Stimulated activated CD4-positive, alpha-beta T cell treated with anti-CD3 and anti-CD28 coated beads, Interleukin-15, amount 100 ng/mL, for 1 hour (primary cell): ENCODE measurements at places on chromosomes 2 and 18.

DNA sequence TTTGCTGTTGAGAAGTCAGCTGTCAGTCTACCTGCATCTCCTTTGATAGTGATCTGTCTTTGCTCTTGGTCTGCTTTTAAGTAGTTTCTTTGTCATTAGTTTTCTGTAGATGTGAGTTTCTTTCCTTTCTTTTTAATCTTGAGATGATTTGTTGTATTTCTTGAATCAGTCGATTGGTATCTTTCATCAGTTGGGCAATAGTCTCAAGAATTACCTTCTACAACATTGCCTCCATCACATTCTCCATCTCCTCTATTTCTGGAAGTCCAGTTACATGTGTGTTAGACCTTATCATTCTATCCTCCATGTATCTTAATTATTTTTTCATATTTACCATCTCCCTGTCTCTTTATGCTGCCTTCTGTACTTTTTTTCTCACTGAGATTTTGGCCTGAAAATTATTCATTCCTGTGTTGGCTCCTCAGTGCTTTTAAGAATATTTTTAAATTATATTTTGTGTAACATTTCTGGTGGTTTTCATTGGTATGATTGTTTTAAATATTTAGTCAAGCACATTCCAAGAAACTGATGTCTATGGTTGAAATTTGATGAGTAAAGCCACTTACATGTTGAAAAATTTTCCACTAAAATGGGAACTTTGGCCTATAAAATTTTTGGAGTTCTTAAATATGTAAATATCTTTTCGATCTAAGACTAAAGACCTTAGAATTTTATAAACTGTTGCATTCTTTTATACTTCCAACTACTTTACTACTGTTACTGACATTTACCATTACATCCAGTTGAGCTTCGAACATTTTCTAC, 239.5 kb upstream of the MGAT5 start:
- no peak for DNase-seq

- no peak for DNase-seq
These were observed 101.5 kb downstream of the GALNT1 start for GRCh38 chr18:35683021-35683420.

DNA sequence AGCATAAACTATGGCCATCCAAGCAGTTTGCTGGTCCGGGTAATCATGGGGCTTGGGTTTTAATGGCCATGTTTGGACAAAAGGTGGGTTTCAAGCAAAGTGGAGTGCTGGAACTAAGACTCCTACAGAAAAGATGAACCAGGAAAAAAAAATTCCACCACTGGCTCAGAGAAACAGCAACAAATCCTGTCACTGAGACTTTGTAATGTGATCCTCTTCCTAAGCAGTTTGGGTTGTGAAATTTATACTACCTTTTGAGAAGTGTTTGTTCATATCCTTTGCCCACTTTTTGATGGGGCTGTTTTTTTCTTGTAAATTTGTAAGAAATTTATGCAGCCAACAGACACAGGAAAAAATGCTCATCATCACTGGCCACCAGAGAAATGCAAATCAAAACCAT, 40.2 kb downstream of the MRPL33 start:
- DNase-seq = no peak

- DNase-seq = no peak
These were observed 22.1 kb upstream of the ALKAL2 start for GRCh38 chr2:309954-310510.

DNA sequence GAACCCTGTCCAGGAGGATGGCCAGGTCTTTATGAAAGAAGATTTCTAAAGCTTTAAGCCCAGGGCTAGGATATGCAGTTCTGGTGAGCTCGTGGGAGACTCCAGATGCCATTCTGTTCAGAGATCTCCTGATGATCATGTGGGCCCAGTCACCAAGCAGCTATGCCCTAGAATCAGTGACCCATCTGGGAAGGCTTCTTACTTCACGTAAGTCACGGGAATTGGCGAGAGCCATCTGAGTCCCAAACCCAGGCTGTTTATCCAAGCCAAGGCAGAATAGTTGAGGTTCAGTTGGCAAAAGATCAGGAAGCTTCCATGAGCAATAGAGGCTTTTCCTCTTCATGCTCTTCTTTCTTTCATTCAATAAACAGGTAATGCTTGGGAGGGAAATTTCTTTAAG, 23.9 kb downstream of the ANTXR1 start:
- no peak for DNase-seq

DNA sequence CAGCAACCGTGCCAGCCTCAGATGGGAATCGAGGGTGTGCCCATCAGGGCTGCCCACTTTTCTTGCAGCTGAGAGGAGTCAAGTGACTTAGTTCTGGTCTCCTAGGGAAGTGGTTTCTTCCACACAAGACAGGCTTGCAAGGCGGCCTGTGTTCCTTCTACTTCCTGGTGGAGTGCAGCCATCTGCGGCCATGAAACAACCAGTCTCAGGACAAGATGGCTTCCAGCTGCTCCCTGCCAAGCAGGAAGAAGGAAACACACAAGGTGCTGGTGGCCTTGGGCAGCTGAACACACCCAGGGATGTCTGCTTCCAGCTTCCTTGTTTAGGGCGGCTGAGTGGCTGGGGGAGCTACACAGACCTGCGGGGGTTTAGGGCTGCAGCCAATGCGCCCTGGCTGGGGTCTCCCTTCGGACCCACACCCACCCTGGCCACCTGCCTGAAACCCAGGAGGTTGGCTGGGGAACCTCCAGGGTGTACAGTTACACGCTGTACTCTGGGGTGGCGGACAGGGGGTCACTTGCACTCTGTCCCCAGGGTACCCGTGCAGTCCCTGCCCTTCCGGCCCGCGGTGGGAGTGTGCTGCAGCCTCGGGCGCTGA, 34.7 kb downstream of the PTPN18 start:
- DNase-seq = no peak

DNA sequence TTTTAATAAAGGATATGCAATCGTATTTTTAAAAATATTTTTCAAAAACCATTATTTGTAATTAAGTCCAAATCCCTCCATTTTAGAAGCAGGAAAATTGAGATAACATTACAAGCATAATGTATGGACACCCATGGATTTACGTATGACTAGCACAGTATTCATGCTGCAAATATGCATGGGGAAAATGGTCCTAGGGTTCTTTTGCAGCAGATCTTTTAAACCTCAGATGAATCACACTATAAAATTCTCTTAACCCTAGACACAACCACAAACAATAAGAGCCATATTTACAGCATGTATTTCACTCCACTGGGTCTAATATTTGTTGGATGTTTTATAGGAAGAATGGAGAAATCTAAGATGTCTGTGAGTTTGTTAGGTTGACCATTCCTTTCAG, 453.4 kb downstream of the TGIF1 start:
- DNase-seq = no peak

- DNase-seq = no peak
These were observed 178.2 kb downstream of the TDRD15 start for GRCh38 chr2:21301871-21302455.

- DNase-seq = no peak
These were observed 47.5 kb upstream of the SPATS2L start for GRCh38 chr2:200258881-200259576.

DNA sequence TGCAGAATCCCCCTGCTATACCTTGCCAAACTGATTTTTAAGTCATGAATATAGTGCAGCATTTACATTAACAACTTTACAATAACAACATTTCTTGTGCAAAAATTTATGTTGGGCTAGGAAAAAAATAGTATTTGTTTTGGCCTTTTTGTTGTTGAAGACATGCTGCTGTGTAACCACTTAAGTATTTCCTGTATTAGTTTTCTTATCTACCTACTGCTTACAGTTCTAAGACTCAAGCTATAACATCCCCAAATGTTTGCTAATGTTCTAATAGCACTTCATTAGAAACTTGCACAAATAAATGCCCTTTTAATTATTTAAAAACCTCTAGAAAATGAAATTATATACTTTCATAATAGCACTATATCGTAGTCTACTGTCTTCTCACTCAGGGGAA, 154.3 kb upstream of the DOCK10 start:
- DNase-seq = no peak

GRCh38 chr2:207512356-207512755, 17.4 kb upstream of the CREB1 start:
- no peak for DNase-seq

- DNase-seq = no peak
These were observed 243.6 kb downstream of the GPD2 start for GRCh38 chr2:156679820-156680219.

DNA sequence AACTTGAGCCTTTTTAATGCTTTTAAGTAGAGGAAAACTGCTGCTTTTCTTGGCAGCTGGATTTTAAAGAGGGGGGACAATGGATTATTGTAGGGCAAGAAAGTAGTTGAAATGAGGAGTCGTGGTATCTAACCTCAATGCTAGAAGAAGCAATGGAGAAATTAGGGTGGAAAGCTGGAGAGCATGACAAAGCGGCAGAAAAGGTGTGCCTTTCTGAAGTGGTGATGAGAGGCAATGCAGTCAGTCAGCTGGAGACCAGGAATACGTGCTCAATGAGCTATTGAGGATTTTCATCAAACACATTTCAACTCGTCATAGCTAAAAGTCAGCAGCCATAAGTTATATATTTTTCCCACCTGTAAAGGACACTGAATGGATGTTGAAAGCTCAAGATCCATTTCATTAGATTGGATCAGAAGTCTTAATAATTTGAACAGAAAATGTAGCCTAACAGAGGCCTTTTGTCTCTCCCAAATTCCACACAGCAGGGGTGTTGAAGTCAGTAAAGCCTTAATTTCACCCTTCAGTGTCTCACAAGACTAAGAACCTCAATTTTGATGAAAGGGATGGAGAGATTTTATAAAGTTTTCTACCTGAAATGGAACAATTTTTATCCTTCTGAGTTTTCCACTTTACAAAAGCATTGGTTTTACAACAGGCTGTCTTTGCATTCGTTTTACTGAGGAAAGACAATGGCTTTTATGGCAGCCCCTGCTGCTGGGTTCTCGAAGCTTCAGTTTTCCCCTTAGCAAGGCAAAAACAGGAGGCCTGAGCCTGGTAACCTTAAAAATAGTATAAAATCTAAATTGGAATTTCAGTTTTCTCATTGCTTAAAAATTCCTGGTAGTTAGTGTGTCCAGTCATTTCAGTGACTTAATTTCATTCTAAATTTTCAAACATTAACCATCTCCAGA, 131.1 kb downstream of the CCDC102B start:
- DNase-seq = no peak

- DNase-seq = no peak
These were observed 95.2 kb upstream of the FSIP2 start for GRCh38 chr2:185643434-185643833.

- DNase-seq = no peak
These were observed 76.5 kb downstream of the SOCS6 start for GRCh38 chr18:70365361-70365760.

DNA sequence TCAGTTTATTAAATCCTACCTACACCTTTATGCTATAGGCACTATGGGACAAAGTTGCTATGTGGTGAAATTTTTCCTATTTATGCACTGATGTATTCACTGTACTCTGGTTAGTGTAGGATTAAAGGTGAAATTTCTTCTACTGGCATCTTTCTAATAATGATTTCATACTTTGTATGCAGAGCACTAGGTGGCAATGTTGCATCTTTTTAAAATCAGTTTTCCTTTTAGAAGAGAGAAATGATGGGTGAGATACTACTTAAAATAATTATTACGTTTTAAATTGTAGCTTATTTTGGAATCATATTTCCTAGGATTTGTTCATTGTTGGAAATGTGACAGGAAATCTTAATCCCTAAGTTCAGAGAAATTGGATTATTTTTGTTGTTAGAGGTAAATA, 150.9 kb downstream of the CD8B2 start:
- no peak for DNase-seq

GRCh38 chr2:43452318-43452731, 143.5 kb downstream of the THADA start:
- DNase-seq = no peak

DNA sequence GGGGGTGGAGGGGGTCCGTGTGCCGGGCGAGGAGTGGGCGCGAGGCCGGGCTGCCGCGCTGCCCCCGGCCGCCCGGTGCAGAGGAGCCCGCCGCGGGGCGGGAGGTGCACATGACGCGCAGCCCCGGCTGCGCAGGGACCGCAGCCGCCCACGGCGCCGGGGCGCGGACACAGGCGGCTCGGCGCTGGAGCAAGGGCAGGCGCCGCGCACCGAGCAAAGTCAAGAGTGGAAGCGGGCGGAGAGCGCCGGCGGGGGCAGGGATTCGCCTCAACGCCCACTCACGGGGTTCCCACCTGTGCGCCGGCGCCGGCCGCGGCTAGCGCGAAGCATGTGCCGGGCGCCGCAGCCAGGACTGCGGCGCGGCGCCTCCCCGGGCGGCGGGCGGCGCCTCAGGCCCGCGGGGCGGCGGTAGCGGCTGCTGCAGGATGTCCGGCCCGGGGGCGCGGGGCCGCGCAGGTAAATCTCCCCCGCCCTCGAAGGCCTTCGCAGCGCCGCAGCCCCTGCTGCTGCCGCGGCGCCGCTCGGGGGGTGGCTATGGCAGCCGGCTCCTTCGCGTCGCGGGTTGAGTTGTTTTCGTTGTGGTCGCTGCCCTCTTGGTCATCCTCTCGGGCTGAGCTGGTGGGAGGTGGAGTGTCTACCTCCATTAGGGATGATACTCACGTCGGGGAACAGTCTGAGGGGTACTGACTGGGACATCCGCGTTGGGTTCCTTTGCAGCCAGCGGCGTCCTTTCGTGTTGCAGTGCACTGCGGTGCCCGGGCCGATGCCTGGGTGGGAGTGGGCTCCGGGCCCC, 216.3 kb upstream of the DTNA start:
- no peak for DNase-seq

DNA sequence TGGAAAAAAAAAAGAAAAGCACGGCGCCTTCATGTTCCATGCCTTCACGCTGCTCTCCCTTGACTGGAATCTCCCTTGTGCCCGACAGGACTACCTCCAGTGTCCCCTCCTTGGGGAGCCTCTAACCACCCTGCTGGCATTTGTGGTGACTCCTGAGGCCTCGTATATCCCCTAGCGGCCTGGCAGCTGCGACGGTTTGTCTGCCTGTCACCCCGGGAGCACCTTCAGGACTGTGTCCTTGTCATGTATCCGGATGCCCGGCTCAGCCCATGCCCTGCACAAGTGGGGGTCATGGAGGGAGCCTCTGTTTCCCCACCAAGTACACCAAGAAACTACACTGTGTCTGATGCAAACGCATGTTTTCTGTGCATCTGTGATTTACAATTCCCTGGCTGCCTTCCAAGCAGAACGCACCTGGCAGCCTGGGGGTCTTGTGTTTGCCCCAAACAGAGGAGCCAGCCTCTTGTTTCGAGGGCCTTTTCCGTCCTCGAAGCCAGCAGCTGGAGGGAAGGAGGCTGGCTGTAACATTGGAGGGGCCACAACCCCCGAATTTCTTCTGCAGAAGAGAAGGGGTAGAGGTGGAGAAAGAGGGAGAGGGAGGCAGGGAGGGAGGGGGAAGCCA, 18.9 kb downstream of the TWIST2 start:
- DNase-seq = no peak

DNA sequence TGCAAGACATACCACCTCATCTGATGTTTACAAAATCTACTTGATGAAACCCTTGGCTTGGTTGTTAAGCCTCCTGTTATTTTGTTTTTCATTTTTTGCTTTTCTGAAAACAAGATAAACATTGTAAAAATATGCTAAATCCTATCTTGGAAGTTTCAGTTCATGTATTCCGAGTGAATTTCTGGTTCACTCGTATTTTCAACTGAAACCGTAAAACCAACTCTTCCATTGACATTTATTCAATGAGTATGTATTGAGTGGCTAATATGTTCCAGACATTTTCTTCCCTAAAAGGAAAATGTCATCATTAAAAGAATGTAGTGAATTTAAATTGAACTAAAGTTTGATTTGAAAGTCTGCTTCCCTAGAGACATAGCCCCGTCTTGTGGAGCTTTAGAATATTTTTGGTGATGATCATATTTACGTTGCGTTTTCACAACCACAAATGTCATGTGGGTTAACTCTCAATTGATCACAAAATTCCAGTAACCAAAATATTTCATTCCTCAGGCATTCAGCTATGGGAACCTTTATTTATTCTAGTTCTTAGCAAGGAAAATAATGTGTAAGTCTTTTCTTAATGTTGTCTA, 204.2 kb downstream of the MBD2 start:
- DNase-seq = no peak

- no peak for DNase-seq
These were observed 225.7 kb downstream of the GLI2 start for GRCh38 chr2:120961396-120961795.
